ENCODE measurements at places on chromosomes 11 and 22.

DNA sequence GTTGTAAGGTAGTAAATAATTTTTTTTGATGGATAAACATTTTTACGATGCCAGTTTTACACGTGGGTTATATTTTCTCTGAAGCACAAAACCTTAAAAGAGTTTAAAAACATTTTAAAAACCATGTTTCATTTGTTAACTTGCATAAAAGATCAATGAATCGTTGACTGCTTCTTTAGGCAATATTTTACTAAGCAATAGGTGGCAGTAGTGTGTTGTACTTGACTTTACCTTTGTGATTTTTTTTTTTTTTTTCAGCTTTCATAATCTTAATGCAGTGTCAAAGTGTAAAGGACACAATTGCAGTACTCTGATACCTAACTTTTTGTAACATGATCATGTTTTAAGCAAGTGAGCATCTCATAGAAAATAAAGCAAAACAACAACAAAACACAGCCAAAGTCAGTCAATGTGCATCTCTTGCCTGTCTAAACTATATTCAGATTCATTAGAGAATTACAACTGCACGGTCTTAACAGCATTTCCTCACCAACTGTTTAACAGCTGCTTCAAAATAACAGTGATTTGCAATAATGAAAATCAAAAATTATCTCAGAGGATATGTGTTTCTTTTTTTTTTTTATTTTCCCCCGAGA, 27.7 kb downstream of the DNAJC24 start:
- no peak for DNase-seq

GRCh38 chr11:10926801-10927211, 69.0 kb upstream of the ZBED5 start:
- DNase-seq, result no peak

GRCh38 chr11:133156986-133157745, 375.1 kb downstream of the OPCML start:
- no peak for DNase-seq

GRCh38 chr11:107478922-107479321, 21.3 kb upstream of the CWF19L2 start:
- DNase-seq, result no peak

DNA sequence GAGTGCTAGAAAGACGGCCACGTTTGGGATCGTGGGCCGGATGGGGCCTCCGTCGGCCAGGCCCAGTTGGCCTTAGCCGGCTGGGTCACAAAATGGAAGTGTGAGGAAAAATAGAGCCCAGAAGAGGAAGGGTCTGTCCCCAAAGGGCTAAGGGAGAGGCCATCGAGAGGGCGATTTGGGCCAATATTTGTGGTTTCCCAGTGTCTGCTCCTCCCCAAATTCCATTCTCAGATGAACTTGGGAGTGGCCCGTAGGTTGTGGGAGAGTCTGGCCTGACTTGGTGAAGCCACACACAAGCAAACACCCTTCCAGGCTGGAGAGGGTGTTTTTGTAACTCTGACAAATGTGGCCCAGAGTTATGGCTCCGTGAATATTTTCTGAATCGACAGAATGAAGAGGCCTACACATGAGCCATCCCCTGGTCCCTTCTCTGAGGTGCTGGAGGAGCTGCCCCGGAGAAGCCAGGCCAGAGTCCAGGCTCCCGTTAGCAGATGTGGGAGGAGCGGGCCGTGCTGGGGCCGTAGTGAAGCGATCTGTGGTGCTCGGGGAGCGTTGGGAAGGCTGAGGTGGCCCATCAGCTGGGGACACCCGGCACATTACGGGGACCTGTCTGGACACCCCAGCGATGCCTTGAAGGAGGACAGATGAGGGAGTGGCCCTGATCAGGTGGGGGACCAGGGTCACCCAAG, 73.5 kb upstream of the PPARA start:
- no peak for DNase-seq

Data from effector memory CD8-positive, alpha-beta T cell (primary cell).